ENCODE measurements at places on chromosomes 1 and 21. TPM values are rescaled to one million over a fixed set of nuclear protein-coding genes. Genes with fewer than 3 reads are reported as not detected.

The NBPF20 gene
- total RNA-seq: 2.8 TPM

DNA sequence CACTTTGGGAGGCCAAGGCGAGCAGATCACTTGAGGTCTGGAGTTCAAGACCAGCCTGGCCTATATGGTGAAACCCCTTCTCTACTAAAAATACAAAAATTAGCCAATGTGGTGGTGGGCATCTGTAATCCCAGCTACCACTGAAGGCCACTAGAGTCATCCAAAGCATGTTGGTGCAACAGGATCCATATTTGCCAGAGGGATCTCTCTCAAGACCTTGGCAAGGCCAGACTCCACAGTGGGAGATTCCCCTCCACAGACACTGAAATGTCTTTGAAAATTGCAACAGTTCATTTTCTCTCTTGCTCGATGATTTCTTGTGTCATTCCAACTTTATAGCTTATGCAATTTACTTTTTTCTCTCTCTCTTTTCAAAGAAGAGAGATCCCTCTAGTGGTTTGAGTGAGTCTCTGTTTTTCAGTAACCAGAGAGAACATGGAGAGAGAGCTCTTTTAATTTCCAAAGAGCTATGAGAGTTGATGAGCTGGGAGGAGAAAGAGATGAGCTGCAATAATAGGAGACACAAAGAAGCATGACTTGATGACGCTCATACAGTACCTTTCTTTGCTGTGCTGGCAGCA lies 176.8 kb upstream of the USP25 start:
- DNase-seq: no peak

The COA6 gene
- total RNA-seq: 28.0 TPM

DNA sequence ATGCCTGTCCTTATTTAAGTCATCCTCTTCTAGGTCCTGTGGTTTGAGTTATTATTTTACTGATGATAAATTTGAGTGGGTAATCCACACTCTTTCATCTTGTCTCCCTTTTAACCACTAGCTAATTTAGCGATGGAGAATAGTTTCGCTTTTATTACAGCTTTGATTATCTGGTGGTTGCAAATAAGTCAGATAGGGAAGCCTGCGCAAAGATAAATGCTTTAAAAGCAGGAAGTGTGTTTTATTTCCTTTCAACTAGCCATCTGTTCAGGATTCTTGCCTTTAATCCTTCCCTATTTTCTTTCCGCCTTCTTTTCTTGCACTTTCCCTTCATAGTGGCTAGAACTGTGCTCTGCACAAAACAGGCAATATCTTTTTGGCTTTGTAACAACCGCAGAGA lies 129.0 kb downstream of the TGFB2 start:
- DNase-seq: no peak

GRCh38 chr1:31501505-31501904 lies 74.8 kb upstream of the TINAGL1 start:
- DNase-seq: no peak

DNA sequence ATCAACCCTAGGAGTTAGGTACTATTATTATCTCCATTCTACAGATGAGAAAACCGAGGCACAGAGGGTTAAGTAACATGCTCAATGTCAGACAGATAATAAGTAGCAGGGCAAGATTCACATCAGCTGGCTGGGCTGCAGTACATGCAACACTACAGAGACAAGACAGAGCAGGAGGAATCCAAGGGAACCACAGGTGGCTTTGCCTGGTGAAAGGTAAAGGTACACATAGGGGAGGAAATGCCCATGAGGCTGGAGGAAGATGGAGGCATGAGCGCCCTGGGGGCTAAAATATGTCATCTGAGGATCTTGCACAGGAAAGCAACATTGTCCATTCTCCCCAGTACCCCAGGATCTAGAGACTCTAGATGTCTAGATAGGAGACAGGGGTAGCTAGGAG lies 8.4 kb downstream of the ZBTB21 start:
- no peak for DNase-seq

The RASSF5 gene
- 11.4 TPM for total RNA-seq

DNA sequence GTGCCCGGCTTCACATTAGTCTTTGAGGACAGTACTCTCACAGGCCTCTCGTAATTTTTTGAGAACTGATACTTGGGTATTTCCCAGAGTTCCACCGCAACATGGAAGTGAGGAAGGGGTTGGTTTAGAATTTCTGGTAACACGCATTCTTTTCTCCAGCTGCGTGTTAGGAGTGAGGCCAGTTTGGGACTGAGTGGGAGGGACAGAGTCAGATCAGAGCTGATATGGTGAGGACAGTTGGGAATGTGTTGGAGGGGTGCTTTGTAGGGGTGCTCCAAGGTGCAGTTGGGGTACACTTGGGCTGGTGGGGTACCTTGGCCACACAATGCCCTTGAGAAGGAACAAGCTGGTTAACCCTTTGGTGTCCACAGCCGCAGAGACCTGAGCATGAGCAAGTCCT lies 6.7 kb downstream of the FBXO6 start:
- DNase-seq: no peak

DNA sequence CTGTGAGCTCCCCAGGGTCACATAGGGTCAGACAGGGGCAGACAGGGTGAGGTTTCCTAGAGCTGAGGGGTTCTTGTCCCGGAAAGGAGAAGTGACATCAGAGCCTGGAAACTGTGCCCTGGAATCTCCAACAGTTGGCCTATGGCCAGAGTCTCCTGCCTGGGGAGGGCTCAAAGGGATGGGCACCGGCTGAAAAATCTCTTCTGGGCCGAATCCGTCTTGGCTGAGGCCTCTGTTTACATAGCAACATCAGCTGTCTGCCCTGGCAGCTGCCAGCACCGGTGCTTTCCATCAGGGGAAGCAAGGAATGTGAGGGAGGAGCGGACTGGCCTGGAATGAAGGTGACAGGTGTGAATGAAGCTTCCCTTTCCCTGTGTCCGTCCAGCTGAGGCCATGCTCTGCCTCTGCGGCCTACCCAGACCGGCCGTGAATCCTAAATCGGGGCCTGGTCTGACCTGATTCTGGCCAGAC lies 30.7 kb downstream of the VASH2 start:
- DNase-seq: no peak

The AK4 gene
- 101 TPM for total RNA-seq

GRCh38 chr1:197399755-197400521 lies 131.9 kb downstream of the CRB1 start:
- DNase-seq: no peak

Data from mesenteric fat pad (tissue), 1 donor.